SK-MEL-5 (cell line): ENCODE measurements at places on chromosomes 6 and 20. TPM values are rescaled to one million over a fixed set of nuclear protein-coding genes. Genes with fewer than 3 reads are reported as not detected.

DNA sequence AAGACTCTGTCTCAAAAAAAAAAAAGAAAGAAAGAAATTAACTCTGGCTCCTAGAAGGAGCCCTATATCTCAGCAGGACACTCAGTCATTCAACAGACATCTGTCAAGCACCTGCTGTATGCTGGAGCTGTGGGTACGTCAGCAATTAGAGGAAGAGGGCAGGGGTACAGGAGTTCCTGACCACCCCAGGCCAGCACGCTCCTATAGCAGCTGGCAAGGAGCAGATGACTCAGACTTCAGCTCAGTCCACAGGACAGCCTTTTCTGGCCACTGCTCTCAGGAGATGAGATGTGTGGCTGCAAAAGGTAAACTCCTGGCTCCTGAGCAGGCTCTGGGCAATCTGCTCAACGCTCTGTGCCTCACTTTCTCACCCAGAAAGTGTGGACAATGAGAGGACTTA is 1.7 kb upstream of the RTEL1 start:
- DNase-seq, result no peak

- DNase-seq, result no peak
These were observed 234.7 kb downstream of the RNGTT start for GRCh38 chr6:88728756-88729155.

- DNase-seq, result no peak
These were observed 240.4 kb downstream of the TBC1D32 start for GRCh38 chr6:121093928-121094327.

- DNase-seq, result peak; percentile 78
These were observed 25.3 kb upstream of the SLCO4A1 start for GRCh38 chr20:62616728-62617621.

WFDC12 gene
- total RNA-seq, result not detected in 2 replicates
